Subcutaneous preadipocyte (primary cell): ENCODE measurements at places on chromosomes 1 and 21. TPM values are rescaled to one million over a fixed set of nuclear protein-coding genes. Genes with fewer than 3 reads are reported as not detected.

Gene NKAIN1
- under 0.01 and 0.59 TPM in 2 replicates for total RNA-seq

Gene ENTREP3
- 9.2 and 10.0 TPM in 2 replicates for total RNA-seq

Gene RRP1
- total RNA-seq = 24.3 and 30.3 TPM in 2 replicates

Gene AK5
- 24.6 and 32.7 TPM in 2 replicates for total RNA-seq
